ENCODE measurements at places on chromosomes 13 and 19.

DNA sequence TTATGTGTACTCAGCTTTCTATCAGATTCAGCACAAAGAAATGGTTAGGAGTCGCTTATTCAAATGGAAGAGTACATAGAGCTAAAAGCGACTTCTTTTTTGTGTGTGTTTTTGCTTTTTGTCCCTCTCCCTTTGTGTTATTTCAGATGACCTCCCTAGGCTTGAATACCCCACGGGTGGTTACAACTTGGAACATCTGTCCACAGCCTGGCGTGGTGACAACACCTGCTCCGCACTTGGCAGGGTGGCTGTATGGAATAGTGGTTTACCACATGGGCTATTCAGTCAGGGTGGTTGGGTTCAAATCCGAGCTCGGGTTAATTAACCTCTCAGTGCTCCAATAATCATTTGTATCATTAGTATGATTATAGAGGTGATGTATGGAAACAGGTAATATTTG, 151.6 kb upstream of the FREM2 start:
- no peak for DNase-seq

DNA sequence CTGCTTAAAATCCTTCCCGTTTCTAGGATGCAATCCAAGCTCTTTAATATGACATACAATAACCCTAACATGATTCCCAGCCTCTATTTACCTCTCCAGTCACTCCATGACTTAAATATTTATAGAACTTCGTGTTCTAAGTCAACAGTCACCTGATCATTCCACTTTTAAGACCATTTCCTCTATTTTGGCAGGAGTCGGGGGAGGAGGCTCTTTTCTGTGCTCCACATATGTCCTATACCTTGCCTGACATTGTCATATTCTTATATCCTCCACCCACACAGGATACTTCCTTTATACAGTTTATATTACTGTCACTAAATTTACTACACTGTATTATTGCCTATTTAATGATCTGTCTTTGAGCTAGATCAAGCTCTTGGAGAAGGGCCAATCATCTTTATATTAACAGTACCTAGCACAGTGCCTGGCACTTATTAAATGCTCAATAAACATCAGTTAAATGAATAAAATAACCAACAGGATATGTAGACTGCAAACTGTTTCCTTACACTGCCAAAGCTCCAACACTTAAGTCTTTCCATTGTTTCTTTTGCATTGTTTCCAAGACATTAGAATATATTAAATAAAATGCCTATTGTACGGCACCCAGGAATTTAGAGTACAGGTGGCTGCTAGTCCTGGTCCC, 2.7 kb downstream of the ARGLU1 start:
- no peak for DNase-seq

DNA sequence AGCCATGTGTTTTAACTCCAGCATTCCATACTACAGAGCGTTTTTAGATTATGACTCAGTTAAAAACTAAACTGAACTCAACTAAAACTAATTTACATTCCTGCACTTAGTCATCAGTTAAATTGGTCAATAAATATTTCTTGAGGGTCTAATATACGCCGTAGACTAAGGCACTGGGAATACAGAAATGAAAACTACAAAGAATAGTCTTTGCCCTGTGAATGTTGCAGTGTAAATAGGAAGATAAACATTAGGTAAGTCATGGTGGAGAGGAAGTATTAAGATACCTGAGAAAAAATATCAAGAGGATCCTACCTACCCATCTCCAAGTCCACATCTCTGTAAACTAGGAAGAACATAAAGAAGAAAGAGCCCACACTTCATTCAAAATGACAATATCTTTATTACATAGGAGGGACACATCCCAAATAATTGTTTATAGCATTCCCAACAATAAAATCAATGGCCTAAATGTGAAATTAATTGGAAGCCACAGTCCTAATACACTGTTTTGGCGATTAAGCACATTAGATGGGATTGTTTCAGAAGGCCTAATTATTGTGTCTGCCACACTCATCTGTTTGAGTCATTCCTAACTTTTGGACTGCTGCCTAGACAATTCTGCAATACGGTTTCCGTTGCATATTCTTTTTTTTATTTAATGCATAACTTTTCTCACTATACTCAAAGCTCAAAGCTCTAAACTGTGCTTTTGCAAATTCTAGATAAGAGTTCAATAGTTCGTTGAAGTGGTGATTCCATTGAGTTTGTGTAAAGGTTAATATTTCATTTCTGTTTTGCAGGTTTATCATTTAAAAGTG, 52.9 kb downstream of the MBNL2 start:
- no peak for DNase-seq

DNA sequence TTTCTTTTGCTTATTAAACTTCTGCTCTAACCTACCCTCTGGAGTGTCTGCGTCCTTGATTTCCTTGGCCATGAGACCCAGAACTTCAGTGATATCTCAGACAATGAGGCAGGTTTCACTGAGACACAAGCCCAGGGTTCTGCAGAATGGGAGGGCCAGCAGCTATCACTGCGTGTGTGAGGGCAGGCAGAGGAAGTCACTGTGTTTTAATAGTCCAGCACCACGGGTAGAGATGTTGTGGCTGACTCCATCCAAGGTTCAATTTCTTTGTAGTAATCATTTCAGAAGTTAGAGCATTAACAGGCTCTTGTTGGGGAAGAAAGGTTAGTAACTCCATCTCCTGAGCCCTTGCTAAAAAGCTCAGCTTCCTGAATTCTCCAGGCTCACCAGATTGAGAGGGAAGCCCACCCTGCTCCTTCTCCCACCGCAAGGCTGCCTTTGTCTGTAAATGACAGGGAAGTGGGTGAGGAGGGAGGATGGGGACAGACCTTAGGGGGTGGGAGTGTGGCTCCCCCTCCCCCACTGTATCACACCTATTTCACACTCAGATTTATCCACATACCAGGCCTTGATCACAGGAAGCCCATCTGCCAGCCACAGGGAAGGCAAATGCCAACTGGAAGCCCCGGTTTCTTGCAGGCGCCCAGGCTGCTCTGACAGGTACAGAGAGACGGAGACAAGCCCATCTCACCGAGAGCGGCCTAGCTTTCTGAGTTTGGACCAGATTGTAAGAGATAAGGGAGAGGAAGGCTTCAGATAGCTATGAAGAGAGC, 2.1 kb downstream of the C19orf12 start:
- no peak for DNase-seq

DNA sequence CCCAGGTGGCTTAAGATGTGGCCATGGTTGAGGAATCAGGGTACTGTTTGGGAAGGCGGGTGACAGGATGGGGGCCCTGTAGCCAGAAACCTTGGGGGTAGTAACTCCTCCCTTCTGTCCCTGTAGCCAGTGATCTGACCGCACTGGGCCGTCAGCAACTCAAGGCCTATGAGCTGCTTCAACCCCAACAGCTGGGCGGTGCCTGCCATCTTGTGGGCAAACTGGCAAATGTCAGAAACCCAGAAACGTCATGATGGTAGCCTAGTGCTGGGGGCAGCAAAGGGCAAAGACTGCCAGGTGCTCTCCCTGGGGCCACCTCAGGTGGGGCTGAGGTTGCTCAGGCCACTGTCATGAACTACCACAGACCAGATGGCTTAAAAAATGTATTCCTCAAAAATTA, 3.5 kb downstream of the COPE start:
- peak; percentile 78 for DNase-seq

- DNase-seq: no peak
Measured at GRCh38 chr19:29875931-29876330, 64.1 kb downstream of the CCNE1 start.

- no peak for DNase-seq
Measured at GRCh38 chr19:30942636-30943035, 406.6 kb downstream of the TSHZ3 start.

GRCh38 chr19:35757231-35757748, 461 bp upstream of the HSPB6 start:
- DNase-seq: no peak

GRCh38 chr19:9939301-9939913, 3.1 kb upstream of the OLFM2 start:
- no peak for DNase-seq

GRCh38 chr19:18793144-18794028, 2.3 kb upstream of the COMP start:
- no peak for DNase-seq

DNA sequence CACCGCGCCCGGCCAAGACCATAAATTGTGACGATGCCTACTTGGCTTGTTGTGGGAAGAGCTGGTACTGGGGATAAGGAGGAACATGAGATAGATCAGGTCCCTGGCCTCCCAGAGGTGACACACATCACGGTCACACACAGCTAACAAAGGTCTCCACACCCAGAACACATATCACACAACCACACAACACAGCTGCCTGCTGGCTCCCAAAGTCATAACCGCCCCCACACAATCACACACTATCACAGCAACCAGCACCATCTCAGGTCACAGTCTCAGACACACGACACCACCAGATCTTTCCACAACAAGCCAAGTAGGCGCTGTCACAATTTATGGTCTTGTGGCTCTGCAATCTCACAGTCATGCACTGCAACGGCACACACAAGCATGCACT, 5.7 kb downstream of the COL5A3 start:
- DNase-seq: no peak

DNA sequence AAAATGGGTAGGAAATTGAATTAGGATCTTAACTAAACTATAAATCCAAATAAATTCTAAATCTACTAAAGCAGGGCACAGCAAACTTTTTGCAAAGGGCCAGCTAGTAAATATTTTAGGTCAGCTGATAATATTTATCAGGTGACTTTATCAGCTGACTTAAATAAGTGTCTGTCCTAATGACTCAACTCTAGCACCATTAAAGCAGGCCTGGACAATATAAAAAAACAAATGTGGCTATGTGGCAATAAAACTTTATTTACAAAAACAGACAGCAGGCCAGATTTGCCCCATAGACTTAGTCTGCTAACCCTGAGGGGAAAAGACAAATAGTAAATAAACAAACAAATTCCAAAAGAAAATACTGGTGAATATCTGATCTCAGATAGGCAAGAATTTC, 27.7 kb upstream of the DOCK9 start:
- no peak for DNase-seq

DNA sequence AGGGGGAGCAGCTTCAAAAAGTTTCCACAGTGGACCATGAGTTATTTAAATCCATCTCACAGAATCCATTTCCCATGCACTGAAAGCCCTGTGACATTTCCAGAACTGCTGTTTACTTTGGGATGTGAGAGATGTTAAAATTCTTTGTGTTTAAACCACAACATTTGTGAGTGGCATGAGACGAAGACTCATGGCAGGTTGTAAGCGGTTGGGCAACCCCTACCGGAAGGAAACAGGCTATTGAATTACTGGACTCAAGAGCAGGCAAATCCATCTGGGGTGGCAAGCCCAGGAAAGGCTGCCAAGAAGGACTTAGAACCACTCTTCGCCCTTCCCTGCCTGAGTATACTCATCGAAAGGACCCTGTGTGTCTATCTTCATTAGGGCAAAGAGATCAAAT, 22.3 kb upstream of the CLDN10 start:
- DNase-seq: no peak

GRCh38 chr13:100755891-100756290, 81.3 kb upstream of the TMTC4 start:
- no peak for DNase-seq

DNA sequence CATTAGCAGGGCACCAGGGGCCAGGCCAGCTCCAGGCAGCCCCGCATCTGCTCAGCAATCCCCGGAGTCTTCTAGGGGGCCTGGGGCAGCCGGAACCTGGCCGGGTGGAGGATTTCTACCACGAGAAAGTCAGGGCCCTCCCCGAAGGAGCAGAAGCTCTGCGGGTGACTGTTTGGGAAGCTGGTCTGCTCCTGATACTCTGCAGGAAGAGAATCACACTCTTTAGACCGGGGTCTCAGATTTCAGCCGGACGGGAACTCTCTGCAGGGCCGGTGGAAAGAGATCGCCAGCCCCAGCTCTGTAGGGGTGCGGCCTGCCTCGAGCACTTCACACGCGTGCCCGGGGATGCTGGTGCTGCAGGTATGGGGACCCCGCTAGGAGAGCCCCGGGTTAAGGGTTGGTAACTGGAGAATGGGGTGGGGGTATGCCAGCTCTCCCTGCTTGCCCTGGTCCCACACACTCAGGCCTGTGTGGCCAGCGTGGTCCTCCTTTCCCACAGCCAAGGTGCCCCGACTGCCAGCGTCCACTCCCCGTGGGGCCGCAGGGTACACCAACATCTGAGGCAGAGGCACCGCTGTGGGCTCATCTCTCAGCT, 20.1 kb downstream of the RASA3 start:
- DNase-seq: no peak

DNA sequence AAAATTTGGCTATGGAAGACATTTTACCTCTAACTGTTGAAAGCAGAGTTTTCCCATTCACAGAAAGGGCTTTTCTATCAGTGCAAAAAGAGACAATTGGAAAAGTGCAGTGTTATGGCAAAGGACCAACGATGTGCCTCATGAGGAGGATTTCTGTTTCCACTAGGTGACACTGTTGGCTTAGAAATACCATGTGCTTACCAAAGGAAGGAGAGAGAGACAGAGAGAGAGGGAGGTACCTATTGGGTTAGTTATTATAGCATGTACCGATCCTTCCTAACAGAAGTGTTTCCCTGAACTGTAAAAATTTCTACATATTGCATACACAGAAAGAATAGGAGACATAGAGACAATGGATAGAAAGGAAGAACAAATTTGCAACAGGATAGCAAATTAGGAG, 23.9 kb upstream of the PSG4 start:
- DNase-seq: no peak

DNA sequence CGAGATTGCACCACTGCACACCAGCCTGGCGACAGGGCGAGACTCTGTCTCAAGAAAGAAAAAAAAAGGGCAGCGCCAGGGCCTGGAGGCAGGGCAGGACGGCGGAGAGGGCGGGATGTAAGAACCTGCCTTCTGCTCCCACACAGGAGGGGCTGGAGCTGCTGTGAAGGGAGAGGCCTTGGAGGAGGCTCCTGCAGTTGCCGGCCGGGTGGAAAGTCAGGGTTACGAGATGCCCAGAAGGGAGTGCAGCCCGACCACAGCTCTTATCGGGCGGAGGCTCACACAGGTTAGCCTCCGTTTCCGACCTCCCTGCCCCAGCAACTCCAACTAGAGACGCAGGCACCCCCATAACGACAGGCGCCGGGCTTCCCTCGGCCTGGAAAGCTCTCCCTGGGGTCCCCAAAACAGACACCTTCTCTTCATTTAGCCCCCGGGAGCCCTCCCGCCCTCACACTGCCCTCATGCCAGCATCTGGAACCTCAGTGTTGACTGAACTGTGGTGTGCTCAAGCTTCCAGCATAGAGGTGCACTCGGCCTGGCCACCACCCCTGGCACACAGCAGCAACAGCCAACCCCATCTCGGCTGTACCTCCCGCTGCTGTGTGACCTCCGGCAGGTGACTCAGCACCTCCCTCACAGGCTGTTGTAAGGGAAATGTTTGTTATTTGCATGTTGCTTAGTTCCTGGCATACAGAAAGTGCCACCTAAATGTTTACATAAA, 1.4 kb downstream of the PLPP2 start:
- peak; percentile 10 for DNase-seq

GRCh38 chr19:38806371-38806770, 6.4 kb downstream of the LGALS4 start:
- no peak for DNase-seq

- DNase-seq: no peak
Measured at GRCh38 chr13:111965466-111966214, 101.3 kb upstream of the SOX1 start.

- DNase-seq: no peak
Measured at GRCh38 chr13:25241007-25241406, 46.3 kb downstream of the MTMR6 start.

Measured in dorsolateral prefrontal cortex (tissue), 122 donors.